ENCODE measurements at places on chromosomes 1 and 21.

DNA sequence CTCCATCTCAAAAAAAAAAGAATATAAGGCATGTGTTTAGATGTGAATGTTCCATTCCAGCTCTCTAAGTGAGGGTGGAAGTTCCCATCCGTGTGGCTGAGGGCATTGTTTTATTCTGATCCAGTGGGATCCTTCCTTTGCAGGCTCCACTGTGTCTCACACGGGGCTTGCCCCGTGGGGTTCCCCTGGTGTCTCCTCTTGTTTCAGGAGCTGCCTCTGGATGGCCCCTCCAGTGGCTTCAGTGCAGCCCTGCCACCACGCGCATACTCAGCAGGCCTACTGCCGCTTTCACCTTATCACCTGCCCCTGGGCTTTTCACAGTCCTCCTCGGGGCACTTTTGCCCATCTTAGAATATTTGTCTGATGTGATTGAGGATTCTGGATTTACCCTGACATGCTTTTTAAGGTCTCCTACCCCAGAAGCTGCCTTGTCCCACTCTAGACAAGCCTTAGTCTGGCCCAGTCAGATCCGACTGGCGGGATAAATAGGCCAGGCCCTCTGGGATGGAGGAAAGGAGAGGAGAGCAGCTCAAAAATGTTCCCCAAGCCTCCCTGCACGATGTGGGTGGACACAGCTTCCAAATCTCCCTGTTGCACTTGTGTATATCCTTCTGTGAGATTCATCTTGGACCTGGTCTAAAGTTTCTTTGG is 55.2 kb downstream of the FAM163A start:
- no peak for DNase-seq

GRCh38 chr1:31784356-31785019 is 20.3 kb upstream of the ADGRB2 start:
- DNase-seq = no peak

DNA sequence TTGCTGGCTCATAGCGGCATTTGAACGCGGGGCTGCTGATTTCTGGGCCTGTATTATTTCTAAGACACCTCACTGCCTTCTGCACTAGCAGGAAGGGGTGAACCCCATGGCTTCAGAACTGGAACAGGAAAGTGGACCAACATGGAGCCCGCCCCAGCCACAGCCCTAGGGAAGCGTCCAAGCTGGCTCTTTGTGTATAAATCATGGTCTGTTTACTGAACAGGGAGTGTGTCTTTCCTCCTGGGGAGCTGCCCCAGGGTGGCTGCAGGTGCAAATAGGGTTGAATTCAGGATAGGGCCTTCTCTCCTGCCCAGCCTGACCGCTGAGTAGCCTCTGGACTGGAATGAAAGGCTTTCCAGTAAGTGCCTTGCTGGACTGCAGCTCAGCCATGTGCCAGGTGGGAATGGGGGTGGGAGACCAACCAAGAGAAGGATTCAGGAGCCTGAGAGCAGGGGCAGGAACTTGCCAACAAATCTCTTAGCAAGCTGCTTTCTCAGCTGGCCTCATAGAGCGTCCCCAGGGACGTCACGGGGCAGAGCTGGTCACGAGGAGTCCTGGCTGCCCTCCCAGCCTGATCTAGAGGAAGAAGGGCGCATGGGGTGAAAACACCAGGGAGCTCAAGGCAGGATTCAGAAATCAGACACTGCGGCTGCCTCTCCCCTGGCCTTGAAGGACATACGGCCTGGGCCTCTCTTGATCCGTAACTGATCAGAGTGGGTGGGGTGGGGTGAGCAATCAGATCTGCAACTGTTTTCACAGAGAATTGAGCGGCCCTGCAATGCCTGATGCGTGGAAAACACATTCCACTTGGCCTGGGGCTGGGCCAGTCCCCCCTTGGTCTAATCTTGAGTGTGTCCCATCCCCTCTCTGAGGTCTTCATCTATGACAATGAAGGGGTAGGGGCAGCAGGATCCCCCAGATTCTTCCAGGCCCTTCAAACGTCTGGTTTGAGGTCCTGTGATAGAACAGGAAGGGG is 56.5 kb upstream of the SELENON start:
- DNase-seq = peak; percentile 92

GRCh38 chr1:186965847-186966246 is 137.1 kb downstream of the PLA2G4A start:
- DNase-seq = no peak

- DNase-seq = peak; percentile 23
Observed at GRCh38 chr1:197178998-197179397, 32.5 kb upstream of the ASPM start.

DNA sequence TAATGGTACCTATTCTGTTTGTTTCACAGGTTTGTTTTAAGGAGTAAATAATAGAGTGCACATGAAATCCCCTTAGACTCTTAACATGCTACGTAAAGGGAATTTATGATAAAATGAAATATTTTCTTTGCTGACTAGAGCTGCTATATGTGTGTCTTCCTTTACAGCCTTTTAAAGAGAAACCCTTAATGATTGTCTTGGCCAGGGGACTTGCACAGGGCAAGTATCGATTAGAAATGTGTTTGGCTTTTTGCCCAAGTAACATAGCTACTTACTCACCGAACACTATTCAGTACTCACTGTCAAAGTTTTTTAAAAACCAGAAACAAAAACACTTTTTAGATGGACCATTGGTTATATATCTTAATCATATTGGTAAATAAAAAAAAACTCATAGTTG is 71.3 kb upstream of the KIAA1614 start:
- DNase-seq = no peak

- DNase-seq = no peak
Observed at GRCh38 chr1:246787781-246788513, 63.7 kb downstream of the SCCPDH start.

- DNase-seq = no peak
Observed at GRCh38 chr21:27366646-27367235, 399.9 kb upstream of the ADAMTS5 start.

DNA sequence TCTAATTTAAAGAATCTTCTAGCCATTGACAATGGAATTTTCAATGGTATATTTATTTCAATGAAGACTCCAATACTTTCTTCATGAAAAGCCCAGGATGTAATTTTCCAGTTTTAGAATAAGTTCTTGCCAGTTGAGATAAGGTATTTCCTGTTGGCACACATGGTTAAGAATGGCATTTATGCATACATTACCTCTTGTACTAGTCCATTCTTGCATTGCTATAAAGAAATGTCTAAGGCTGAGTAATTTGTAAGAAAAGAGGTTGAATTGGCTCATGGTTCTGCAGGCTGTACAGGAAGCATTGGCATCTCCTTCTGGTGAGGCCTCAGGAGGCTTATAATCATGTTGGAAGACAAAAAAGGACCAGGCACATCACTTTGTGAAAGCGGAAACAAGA is 1179.6 kb downstream of the AMY1C start:
- no peak for DNase-seq

DNA sequence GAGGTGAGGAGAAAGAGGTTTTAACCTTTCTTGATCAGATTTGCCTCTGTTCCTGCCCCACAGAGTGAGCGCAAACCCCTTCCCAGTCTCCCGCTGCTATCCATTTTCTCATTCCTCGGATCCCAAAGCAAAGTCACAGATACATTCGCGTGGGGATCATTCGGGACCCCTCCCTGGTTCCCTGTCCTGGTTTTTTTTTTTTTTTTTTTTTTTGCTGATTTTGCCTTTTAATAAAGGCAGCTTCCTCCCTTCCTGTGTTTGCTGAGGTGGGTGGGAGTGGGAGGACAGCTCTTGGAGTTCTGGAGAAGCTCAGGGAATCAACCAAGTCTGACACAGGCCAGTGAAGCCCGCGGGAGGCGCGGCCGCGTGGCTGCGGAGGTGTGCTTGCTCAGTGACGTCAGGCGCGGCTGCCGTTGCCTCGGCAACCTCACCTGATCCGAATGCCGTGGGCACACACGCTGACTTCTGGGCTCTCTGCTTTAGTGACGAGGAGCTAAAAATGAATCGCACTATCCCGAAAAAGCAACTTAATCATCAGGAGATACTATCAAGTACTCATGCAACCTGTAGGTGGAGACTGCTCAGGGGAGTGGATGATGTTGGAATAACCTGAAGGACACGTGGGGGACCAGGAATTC is 106.4 kb downstream of the TBX19 start:
- no peak for DNase-seq

GRCh38 chr1:24178407-24178806 is 8.7 kb downstream of the IFNLR1 start:
- no peak for DNase-seq

GRCh38 chr1:193494368-193494767 is 308.0 kb upstream of the B3GALT2 start:
- DNase-seq = no peak

DNA sequence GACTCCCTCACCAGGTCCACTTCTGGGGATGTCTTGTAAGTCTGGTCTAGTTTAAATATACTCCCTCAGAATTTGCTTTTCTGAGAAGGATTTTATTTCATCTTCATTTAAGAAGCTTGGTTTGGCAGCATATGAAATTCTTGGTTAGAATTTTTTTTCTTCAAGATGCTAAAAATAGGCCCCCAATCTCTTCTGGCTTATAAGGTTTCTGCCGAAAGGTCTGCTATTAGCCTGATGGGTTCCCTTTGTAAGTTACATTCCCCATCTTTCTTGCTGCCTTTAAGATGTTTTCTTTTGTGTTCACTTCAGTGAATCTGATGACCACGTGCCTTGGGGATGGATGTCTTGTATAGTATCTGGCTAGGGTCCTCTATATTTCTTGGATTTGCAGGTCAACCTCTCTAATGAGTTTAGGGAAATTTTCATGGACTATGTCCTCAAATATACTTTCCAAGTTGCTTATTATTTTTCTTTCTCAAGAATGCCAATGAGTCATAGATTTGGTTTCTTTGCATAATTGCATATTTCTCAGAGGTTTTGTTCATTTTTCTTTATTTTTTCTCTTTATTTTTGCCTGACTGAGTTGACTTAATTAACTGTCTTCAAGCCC is 19.4 kb downstream of the TCP10L start:
- DNase-seq = no peak

DNA sequence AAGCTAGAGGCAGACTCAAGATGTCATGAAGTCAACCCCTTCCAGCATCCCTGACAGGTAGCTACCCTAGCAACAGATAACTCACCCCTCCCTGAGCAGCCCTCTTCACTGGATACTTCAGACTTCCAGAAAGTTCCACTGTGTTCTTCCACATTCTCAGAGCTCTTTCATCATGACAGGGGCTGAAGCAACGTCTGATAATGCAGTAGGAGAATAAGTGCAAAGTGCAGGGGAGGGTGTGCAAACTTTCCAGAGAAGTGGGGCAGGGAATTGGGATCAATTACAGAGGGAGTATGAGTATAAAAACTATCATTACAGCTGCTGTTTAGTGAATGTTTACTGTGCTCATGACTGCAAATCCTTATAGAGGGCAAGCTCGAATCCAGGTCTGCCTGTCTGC is 26.4 kb upstream of the FOXE3 start:
- no peak for DNase-seq

DNA sequence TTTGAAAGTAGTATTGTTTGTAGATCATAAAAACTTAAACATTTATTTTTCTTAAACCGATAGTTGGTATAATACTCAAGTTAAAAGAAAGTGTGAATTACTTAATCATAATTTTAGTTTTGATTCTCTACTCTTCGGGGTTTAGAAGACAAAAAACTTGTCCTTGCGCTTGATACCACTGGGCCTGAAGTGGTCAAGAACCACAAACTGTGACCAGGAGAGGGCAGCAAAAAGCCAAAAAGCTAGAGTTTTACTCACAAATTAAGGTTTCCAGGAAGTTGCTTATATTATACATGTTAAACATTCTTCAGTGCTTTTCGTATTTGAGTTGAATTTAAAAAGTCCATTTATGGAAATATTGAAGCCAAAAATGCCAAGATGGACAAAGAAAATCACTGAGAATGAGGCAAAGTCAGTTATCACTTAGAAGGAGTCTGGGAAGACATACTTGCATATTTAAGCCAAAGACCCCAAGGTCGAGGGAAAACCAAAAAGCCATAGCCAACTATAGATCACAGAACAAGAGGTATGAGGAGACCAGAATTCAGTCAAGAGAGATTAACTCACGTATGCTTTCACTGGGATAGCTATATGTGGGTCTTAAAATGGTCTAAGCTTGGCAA is 34.2 kb downstream of the EFCAB7 start:
- peak; percentile 23 for DNase-seq
